ENCODE measurements at places on chromosomes 1 and 21.

GRCh38 chr1:168261390-168261789 lies 19.3 kb upstream of the TBX19 start:
- DNase-seq, result no peak

- DNase-seq, result no peak
Observed at GRCh38 chr21:32742396-32742795, 14.6 kb upstream of the SYNJ1 start.

- no peak for DNase-seq
Observed at GRCh38 chr1:110309139-110309538, 30.0 kb upstream of the RBM15 start.

GRCh38 chr1:247906504-247907047 lies 11.2 kb downstream of the OR2W3 start:
- DNase-seq, result peak; percentile 33

- DNase-seq, result no peak
Observed at GRCh38 chr1:40844079-40844478, 18.1 kb downstream of the CITED4 start.

GRCh38 chr1:38558500-38559445 lies 300.8 kb downstream of the RRAGC start:
- DNase-seq, result no peak

DNA sequence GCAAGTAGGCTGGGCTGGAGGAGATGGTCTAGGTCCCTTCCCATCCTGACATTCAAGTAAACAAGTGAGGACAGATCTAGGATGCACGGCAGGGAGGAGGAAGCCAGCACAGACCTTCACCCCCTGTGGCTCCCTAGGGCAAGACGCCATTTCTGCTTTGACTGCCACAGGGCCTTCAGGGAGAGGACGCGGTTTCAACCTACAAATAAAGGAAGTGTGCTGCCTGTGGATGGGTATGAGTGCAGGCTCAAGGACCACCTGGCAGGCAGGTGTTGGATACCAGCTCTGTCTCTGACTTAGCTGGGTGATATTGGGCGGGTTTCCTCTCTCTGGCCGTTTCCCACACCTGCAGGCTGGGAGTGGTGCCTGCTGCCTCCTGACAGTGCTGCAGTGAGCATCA lies 16.2 kb downstream of the SLC2A1 start:
- DNase-seq, result no peak

GRCh38 chr1:55015123-55015522 lies 16.4 kb downstream of the BSND start:
- no peak for DNase-seq

GRCh38 chr21:43332861-43333297 lies 94.1 kb downstream of the SIK1 start:
- DNase-seq, result no peak

GRCh38 chr1:163115887-163116286 lies 46.7 kb downstream of the RGS4 start:
- DNase-seq, result no peak

GRCh38 chr21:28959367-28960099 lies 33.1 kb downstream of the LTN1 start:
- no peak for DNase-seq

DNA sequence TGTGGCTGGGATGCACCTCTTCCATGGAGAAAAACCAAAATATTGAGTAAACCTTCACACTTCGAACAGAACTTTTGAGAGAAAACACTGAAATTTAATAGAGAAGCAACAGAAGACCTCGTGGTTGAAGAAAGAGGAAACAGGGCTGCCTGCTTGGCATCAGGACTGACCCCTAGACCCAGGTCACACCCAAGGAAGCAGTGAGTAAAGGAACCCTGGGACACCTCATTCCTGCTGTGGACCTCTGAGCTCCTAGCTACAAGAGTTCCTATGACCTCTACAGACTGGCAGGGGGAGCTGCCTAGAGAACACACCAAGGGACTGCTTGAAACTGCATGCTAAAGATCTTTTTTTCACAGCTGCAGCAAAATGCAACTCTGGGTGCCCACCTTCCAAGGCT lies 67.8 kb downstream of the FASLG start:
- DNase-seq, result no peak

DNA sequence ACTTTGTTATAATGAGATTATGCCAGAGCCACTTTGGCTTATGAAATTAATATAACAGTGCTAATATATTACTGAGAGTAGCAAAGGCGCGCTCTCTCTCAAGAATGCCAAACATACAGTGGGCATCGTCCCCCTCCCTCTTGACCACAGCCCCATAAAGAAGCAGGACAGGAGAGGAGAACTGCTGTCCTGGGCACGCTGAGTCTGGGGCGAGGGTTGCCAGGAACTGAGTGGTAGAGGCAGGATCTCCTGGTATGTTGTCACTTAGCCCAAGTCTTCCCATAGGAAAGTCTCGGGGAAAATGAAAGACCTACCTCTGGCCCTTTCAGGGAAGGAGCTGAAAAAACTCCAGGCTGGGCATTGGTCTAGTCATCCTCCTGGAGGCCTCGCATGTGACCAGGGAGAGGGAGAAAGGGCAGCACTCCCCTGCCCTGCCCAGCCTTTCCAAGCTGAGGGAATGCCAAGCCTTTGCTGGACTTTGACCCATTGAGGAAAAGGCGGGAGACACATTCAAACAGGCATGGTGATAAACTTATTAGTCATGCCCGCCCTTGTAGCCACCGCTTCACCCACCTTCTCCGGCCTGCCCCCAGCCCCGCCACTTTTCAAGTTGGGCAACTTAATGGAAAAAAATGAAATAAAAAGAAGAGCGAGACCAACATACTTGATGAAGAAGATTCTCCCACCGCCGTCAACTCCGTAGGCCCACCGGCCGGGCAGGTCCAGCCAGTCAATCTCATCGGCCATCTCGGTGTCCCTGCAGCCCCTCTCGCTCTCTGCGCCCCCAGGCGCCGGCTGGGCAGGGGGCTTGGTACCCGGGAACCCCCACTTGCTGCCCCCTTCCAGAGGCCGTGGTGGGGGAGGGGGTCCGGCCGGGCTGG lies 17.4 kb upstream of the PLEKHA6 start:
- no peak for DNase-seq

DNA sequence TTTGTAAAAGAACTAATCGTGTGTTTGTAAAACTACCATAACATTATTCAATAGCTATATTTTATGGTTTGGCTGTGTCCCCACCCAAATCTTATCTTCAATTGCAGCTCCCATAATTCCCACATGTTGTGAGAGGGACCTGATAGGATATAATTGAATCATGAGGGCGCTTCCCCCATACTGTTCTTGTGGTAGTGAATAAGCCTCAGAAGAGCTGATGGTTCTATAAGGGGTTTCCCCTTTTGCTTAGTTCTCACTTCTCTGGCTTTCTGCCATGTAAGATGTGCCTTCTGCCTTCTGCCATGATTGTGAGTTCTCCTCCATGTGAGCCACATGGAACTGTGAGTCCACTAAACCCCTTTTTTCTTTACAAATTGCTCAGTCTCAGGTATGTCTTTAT lies 1372.3 kb downstream of the AMY1C start:
- DNase-seq, result no peak

DNA sequence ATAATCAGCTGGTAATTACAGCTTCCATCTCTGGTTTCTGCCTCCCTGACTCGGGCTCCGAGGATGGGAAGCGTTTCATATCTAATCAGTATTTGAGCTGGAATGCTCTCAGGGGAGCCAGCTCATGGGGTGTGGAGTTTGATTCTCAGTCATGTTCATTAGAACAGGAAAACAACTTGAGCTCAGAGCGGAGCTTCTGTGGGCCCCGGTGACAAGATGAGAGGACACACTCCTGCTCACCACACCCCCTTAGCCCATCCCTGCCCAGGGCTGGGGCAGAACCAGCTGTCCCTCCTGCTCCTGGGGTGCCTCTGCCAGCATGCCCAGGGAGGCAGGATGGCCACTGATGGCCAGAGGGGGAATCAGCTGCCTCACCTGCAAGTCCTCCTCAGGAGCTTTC lies 726.0 kb downstream of the PTPRU start:
- DNase-seq, result no peak

DNA sequence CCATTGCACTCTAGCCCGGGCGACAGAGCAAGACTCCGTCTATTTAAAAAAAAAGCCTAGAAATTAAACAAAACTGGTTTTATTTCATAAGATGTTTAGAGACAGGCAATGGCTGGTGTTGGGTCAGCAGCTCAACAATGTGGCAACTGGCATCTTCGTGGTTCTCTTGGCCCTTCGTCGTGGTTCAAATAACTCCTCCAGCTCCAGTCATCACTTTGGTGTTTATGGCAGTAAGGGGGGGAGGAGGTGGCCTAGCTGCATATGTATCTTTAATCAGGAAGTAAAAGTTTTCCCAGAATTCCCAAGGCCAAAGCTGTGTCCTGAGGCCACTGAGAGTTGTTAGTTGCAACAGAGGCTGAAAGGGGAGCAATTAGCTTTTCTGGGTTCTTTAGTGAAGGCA lies 13.0 kb upstream of the LTN1 start:
- no peak for DNase-seq

DNA sequence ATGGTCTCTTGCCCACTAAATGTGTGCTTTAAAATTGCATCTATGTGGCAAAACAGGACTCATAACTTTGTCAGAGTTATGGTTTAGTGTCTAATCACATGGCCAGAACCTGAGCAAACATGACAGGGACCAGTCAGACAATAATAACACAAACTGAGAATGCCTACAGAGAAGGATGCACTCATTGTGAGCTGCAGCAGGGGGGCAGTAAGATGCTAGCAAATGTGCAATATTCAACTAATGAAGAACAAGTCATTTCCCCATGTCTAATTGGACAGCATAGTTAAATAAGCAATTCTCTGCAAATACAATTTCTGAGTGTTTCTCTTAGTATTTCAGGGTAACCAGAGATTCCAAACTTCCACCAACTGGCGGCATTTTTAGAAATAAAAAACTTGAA lies 30.8 kb downstream of the SPAG17 start:
- DNase-seq, result no peak

DNA sequence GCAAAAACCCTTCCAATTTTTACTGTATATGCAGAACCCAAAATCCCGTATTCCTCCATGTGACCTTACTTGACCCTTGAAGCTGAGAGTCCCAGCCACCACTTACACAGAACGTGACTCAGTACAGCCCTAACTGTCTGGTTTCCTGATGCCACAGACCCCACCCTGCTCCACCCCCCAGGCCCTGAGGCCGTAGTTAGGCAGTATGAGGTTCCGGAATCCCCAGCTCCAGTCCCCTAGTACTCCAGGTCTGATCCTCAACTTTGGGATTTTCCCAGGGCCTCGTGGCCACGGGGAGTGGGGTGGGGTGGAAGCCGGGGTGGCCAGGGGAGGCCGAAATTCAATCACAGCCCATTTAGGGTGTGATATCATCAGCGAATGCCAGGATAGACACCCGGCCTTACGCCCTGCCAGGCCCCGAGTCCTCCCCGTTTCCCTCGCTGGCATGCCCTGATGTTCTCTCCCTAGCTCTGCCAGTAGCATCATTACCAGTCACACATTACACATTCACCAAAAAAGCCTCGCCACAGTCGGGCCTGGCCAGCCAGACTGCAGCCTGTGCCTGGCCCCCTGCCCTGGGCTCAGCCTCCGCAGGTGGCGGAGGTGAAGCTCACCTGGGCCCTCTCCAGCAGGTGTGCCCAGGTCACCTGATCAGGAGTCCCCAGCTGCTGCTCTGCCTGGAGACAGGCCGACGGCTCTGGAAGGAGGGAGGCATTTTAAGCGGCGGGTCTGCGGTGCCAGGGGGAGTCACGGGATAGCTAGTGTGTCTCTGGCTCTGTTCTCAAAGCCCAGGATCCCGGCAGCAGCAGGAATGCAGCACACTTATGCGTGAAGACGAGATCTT lies 70.8 kb downstream of the SCCPDH start:
- DNase-seq, result no peak

GRCh38 chr21:26845066-26845758 lies at the start of gene ADAMTS1:
Gene ADAMTS1, minus strand, starts transcription at chr21:26845409. Its CDS starts 455 bp downstream, at chr21:26844954.
- DNase-seq, result no peak

DNA sequence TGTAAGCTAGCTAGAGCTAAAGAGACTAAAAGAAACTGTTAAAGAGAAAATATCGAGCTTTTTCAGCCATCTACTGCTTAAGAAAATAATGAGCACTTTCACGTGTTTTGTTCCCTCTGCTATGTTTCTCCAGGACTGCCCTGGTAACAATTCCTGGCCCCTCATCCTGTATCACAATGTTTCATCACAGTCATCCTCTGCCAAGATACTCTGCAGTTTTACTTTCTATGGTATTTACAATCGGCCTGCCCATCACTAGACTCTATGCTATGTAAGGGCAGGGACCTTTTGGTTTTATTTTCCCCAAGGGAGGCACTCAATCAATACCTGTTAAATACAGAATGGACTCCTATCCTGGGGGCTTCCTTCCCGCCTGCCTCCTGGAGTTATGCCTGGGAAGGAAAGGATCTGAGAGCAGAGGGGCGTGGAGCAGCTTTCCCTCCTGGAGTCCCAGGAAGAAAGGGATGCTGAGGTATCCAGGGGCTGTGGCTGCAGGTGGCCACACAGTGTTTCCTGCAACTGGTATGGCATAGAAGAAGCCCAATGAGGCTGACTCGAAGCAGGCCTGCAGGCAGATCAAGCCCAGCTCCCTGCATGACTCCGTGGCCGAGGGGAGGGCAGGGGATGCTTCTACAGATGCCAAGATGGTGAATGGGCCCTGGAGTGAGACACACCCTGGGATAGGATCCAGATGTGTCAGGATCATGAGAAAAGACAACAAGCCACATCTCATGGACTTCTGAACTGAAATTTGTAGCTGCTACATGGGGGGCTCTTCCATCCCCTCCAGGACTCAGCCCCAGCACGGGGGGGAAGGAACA lies 52.9 kb downstream of the MATN1 start:
- no peak for DNase-seq

DNA sequence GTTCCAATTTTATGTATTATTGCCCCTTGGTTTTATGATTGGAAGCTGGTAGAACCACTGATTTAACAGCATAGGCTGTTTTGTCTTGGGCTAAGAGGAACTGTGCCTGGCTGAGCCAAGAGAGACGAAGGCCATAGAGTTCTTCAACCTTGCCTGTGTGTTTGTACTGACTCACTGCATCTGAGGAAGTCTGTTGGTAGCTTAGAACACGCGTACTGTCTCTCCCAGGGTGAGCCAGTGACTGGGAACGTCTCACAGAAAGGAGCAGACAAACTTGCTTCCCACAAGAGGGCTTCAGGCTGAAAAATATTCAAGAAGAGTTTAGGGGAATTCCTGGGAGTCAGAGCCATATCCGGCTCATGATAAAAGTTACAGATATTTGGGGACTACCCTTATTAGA lies 14.9 kb downstream of the TMEM51 start:
- no peak for DNase-seq

GRCh38 chr1:197394831-197395608 lies 127.0 kb downstream of the CRB1 start:
- peak; percentile 5 for DNase-seq

- peak; percentile 15 for DNase-seq
Observed at GRCh38 chr1:205504311-205505075, at the start of gene CDK18. Gene CDK18, plus strand, starts transcription at chr1:205504669. Its CDS starts 18,499 bp downstream, at chr1:205523168.

- no peak for DNase-seq
Observed at GRCh38 chr21:43467785-43468184, 40.9 kb upstream of the SIK1 start.

Measured in CD4-positive, alpha-beta T cell treated with Interleukin-4 for 4 hours (primary cell).